ENCODE measurements at places on chromosomes 16 and 17. TPM values are rescaled to one million over a fixed set of nuclear protein-coding genes. Genes with fewer than 3 reads are reported as not detected.
A peak's percentile ranks its signal among the peaks of the same experiment; 100 is the strongest.

- DNase-seq = no peak
Measured at GRCh38 chr17:33492731-33493265, 199.7 kb upstream of the ASIC2 start.

- no peak for DNase-seq
Measured at GRCh38 chr17:5434984-5435383, 4.0 kb downstream of the C1QBP start.

DNA sequence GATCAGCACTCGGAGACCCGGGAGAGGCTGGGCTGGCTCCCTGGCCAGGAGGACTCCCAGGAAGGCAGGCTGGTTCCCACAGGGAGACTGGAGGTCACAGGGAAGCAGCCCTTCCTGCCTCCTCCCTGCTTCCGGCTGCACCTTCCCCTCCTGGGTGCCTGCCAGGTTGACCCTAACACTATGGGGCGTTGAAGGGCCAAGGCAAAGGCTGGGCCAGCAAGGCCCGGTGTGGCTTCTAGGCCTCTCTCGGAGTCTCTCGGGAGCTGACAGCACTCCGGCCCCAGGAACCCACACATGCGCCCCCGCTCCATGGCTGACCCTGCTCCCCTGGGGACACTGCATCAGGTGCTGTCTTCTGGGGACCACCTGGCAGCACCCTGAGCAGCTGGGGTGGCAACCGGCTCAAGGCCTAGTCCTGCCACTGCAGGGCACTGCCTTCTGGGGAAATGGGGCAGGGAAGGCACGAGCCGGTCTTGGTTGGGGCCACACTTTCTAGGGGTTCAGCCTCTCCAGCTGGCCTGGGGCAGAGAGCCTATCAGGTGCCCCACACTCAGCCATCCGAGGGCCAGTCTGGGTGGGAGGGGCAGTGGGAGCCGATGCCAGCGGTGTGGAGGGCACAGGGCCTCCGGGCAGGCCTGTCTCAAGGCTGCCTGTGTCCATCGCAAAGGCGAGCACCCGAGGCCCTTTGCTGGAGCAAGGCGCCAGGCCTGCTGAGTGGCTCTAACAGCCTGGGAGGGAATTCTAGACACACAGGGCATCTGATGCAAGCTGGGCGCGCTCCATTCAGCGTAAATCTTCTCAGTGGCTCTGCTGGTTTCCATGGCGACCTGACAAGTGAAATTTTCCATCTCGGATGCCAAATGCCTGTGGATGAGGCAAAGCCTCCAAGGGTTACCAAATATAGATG is 5.6 kb upstream of the MTSS2 start:
- peak; percentile 97 for DNase-seq

- DNase-seq = no peak
Measured at GRCh38 chr16:53937161-53937880, 233.4 kb downstream of the FTO start.

GRCh38 chr17:62807812-62808575 is at the start of gene MARCHF10:
MARCHF10 (minus strand) TSS chr17:62808314; CDS start chr17:62801735, 6,579 bp downstream.
- no peak for DNase-seq

DNA sequence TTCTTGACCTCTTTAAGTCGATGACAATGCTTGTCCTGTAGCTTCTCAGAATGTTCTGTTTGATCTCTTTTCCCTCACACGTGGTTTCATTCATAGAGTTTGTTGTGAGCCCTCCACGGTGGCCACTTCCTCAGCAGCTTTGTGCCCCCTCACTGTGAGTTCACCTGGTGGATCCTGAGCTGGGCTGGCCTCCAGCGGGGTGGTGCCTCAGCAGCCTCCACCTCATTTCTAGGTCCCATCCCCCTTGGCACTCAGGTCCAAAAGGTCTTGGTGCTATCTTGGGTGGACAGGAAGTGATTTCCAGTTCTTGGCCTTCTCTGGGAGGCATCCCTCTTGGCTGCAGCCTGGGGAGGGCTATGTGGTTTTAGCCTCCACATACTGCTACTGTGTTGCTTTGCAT is 203.2 kb upstream of the WSCD1 start:
- no peak for DNase-seq

DNA sequence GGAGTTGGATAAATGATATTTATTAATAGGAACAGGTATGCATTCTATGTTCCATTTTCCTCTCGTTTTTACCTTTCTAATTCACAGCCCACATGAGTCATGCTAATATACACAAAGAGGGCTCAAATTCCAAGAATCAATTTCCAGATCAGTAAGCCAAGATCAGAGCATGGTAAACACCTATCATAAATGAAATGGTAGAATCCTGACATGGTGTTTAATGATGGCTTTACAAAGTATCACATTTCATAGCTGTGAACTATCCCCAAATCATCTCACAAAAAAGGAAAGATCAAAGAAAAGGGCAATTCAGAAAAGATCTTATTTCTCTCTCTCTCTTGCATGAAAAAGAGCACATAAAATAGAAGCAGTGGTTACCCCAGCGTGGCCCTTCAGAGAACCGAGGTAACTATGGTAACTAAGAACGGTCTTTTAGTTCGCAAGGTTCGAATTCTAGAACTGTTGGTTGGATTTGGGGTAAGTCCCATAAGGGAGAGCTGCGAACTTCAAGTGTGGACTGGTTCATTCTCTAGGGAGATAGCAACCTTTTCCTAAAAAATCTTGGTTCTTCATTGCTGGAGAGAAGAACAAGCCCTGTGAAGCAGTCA is 73.0 kb downstream of the MARCHF10 start:
- no peak for DNase-seq

DNA sequence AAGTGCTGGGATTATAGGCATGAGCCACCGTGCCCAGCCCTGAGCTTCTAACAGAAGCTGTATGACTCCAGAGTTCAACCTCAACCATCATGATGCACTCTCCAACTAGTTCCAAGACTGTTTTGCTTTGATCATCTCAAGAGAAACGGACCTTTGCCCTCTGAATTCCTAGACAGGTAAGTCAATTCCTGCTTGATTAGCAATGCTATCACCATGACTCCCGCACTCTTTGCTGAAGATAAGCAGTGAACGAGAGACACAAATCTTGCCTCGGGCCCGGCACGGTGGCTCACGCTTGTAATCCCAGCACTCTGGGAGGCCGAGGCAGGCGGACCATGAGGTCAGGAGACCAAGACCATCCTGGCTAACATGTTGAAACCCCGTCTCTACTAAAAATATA is 22.2 kb downstream of the ANKFY1 start:
- DNase-seq = no peak

DNA sequence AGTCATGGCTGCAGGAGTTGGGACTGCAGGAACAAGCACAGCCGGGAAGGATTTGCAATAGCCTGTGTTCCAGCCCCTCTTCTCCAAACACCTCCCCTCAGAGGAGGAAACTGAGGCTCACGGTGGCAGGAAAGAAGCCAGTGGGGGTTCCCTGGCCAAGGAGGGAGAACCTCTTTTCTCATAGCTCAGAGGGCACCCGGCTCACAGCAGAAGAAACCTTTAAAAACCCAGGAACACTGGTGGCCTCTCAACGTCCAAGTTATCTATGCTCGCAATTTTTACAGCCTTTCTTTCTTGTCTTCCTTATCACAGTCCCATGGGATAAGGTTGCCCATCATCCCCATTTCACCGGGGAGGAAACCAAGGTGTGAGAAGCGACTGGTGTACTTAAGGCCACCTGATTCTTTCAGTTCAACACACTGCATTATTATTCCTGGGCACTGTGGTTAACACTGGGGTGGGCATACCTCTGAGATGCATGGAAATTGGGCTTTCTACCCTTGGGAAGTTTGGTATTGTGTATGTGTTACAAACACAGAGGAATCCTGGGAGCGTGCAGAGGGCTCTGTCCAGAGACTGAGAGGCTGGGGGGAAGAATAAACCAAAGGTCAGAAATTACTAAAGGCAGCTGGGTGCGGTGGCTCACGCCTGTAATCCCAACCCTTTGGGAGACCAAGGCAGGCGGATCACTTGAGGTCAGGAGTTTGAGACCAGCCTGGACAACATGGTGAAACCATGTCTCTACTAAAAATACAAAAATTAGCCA is 791 bp upstream of the ZNF629 start:
- DNase-seq = no peak

GRCh38 chr16:24156777-24157176 is 99.4 kb upstream of the CACNG3 start:
- DNase-seq = peak; percentile 24

GRCh38 chr17:59067756-59068155 is 38.9 kb downstream of the TRIM37 start:
- no peak for DNase-seq

DNA sequence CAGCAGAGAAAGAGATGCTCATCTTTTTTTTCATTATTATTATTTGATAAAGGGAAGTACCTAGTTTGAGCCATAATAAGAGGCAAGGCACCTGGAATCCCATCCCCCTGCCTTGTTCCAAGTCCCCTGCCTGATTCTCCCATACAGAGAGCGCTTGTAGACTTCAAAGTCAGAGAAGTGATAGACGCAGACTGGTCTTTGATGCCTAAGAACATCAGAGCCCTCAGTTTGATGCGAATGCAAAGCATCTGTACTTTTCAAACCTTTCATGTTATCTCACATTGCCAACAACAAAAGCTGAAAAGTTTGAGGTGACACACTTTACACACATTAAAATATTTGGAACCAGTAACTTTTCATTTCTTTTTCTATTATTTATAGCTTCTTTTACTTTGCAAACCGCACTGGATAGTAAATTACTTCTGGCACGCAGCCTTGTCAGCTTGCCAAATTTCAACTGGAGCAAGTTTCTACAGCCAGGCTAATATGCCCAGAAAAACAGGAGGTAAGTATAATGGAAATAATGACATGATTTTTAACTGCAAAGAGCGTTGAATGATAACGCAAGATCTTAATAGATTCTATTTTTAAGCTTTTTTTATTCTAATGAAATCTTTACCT is 5.9 kb upstream of the UTP6 start:
- peak; percentile 69 for DNase-seq

DNA sequence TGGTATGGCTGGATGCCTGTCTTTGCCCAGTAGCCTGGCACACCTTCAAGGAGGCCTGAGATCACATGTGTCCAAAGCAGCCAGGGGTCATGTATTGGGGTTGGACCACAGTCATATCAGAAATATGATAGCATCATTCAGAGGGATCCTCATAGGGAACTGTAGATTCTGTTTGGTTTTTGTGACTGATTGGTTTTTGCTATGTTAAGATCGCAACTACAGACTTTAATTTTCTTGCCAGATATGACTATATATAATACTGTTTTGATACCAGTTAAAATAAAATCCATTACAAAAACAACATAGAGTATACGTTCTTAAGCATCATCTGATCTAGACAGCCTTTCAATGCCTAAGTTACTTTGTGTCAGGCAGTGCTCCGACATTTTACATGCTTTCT is 11.8 kb upstream of the SMPD3 start:
- DNase-seq = no peak

DNA sequence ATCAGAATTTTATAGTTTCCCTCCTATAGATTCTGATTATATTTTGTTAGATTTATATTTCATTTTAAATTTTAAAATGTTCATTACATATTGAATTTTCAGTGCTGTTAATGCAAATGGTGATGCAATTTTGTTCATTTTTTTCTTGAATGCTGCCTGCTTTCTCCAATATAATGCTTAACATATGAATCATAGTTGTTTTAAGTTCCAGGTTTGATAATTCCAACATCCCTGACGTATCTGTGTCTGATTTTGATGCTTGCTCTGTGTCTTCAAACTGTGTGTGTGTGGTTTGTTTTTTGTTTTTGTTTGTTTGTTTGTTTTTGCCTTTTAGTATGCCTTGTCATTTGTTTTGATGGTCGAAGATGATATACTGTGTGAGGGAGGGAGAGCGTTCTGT is 134.7 kb upstream of the ELAC2 start:
- no peak for DNase-seq

GRCh38 chr16:27474921-27475320 is 72.9 kb downstream of the IL21R start:
- no peak for DNase-seq

DNA sequence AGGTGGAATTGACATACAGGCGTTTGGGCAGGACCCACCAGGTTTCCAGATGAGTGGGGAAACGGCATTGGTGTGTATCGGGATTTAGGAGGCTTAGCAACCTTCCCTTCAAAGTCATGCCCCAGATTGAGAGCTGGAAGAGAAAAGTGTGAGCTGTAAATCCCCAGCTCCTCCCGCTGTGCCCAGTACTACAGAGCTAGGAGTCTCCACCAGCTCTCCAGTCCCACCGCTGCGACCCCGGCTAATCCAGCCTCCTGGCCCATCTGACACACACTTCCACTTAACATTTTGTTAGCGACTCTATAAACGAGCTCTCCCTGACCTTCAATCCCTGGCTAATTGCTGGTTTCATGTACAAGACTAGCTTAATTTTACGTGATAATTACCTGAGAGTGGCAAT is 29.9 kb upstream of the LHX1 start:
- no peak for DNase-seq

GRCh38 chr16:83453977-83454376 is 353.8 kb upstream of the HSBP1 start:
- no peak for DNase-seq

GRCh38 chr17:68576137-68576536 is 25.0 kb downstream of the FAM20A start:
- DNase-seq = no peak

DNA sequence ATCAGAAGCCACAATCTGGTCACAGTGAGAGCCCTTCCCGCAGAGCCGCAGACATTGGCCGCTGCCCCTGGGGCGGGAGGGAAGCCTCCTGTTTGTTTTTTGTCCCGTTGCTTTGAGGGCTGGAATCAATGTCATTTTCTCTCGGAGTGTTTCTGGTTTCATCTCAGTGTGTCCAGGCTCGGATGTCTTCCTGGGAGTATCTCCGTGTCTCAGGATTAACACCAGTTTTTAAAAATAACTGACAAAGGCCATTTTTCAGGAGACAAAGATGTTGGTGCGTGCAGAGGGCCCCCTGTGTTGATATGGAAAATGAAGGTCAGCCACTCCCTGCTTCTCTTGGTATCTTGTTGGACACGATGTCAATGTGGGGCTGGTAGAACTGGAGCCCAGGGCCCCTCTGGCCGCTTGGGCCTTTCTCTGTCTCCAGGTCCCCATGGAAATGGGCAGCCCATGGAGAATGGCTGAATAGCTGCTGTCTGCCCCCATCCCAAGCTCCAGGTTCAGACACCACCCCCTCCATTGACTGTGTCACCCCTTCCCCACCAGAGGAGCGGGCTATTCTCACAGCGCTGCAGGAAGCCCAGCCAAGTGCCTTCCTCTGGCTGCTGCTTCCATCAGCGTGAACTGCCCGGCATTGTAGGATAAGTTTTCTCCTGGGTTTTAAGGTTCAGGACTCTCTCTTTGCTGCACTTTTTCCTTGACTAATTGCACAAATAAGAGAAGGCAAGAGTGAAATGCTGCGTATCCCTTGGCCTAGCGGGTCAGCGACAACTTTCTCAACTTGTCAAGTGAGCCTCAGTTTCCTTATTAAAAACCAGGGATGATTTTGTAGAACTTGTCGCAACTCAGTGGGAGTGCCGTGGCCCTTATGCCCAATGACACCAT is 72.2 kb upstream of the METTL9 start:
- no peak for DNase-seq

NEUROD2 gene
- total RNA-seq = not detected

DNAJA3 gene
- 36.4 TPM for total RNA-seq

NPIPB6 gene
- 1.7 TPM for total RNA-seq

TBC1D3I gene
- 0.11 TPM for total RNA-seq

KRTAP4-3 gene
- total RNA-seq = not detected

GDPD3 gene
- total RNA-seq = 1.8 TPM

FMNL1 gene
- 4.7 TPM for total RNA-seq

METTL9 gene
- total RNA-seq = 88.1 TPM

DHRS11 gene
- 8.8 TPM for total RNA-seq

KRTAP9-2 gene
- total RNA-seq = not detected

MPV17L gene
- total RNA-seq = 0.65 TPM

PRAC1 gene
- not detected for total RNA-seq

SLFN12L gene
- not detected for total RNA-seq

ODAD4 gene
- total RNA-seq = 1.1 TPM

UNC13D gene
- 2.5 TPM for total RNA-seq

MT1E gene
- total RNA-seq = 11.9 TPM

All from astrocyte (in vitro differentiated cells and primary cell).